ENCODE measurements at places on chromosomes 7 and 10.
A peak's percentile ranks its signal among the peaks of the same experiment; 100 is the strongest.

- DNase-seq: no peak
Measured at GRCh38 chr7:17863809-17864143, 76.5 kb downstream of the SNX13 start.

GRCh38 chr10:36280890-36281499, 638.9 kb upstream of the FZD8 start:
- DNase-seq: no peak

GRCh38 chr7:12607134-12607533, 36.6 kb downstream of the SCIN start:
- no peak for DNase-seq

DNA sequence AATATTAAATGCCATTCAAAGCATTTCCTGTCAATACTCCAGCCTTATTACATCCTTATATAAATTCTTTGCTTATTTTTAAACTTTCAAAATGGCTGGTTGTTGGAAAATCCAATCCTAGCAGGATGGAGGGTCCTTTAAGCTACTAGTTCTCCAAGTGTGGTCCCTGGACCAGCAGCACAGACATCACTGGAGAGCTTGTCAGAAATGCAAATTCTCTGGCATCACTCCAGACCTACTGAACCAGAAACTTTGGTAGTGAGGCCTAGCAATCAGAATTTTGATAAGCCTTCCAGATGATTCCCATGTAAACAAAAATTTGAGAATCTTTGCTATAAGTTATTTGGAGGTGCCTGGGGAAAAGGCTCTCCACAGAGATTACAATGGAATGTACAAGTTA, 43.8 kb downstream of the CALCR start:
- no peak for DNase-seq

DNA sequence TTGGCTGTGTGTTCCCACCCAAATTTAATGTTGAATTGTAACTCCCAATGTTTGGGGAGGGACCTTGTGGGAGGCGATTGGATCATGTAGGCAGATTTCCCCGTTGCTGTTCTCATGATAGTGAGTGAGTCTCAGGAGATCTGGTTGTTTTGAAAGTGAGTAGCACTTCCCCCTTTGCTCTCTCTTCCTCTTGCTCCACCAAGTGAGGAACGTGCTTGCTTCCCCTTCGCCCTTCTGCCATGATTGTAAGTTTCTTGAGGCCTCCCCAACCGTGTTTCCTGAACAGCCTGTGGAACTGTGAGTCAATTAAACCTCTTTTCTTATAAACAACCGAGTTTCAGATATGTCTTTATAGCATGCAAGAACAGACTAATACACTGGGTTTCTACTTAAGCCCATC, 176.3 kb downstream of the CDK14 start:
- DNase-seq: no peak

GRCh38 chr10:28798428-28798955, 121.2 kb downstream of the BAMBI start:
- DNase-seq: no peak

DNA sequence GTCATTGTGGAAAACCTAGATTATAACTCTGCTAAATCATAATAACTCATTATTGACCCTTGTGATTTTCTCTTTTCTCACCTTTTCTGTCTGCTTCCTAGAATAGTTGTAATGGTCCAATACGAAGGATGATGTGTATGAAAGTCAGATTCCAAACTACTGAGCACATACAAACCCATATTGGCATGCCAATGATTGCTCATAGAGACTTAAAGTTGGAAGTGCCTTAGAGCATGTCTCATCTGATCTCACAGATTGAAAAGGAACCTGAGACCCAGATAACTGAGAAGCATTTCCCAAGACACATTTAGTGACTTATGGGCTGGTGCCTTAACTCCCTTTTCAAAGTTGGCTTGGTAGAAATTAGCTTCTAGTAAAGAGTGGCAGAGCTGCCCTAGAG, 594.3 kb downstream of the REEP3 start:
- DNase-seq: no peak

DNA sequence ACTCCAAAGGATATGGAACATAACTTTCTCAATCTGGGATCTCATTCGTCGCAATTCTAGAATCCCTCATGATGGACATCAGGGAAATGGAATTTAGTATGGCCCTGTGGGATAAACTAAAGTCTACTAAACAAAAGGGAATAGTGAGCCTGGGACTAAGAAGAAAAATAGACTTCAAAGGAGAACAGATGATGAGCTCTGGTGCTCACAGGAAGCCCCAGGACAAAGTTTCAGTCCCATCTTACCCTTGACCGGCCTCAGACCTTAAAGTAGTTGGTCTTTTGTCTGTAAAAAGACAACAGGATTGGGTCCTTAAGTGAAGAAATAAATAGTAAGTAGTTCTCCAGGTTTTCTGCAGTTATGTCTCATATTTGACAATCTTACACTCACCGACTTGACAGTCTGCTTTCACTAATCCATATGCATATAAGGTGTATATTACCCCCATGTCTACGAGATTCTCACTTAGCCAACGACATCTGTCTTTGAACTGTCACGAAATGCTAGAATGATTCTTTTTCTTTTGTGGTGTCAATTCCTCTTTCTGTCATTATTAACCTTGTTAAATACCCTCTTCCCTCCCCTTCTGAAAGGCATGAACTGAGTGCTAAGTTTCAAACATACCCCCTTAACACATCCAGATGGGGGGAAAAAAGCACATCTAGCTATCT, 10.9 kb upstream of the IKZF1 start:
- DNase-seq: no peak

- peak; percentile 77 for DNase-seq
Measured at GRCh38 chr10:103645141-103646054, 151.9 kb downstream of the NEURL1 start.

GRCh38 chr10:63083904-63084689, 49.0 kb upstream of the NRBF2 start:
- peak; percentile 38 for DNase-seq

DNA sequence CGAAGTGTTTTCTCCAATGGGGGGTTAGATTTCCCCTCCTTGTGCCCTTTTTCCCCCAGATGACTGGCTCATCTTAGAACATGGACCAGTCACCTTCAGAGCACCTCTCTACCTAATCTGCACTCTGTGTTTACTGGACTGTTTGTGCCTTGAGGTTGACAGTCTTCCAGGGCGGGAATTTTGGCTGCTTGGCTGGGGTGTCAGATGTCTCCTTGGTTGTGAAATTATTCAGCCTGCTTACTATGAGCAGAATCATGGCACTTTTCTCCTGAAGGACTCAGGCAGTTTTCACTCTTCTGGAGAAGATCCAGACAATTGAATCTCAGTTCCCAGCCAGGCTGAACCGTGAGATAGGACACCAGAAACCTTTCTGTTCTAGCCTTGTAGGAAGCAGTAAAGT, 60.3 kb upstream of the NFKB2 start:
- DNase-seq: no peak

DNA sequence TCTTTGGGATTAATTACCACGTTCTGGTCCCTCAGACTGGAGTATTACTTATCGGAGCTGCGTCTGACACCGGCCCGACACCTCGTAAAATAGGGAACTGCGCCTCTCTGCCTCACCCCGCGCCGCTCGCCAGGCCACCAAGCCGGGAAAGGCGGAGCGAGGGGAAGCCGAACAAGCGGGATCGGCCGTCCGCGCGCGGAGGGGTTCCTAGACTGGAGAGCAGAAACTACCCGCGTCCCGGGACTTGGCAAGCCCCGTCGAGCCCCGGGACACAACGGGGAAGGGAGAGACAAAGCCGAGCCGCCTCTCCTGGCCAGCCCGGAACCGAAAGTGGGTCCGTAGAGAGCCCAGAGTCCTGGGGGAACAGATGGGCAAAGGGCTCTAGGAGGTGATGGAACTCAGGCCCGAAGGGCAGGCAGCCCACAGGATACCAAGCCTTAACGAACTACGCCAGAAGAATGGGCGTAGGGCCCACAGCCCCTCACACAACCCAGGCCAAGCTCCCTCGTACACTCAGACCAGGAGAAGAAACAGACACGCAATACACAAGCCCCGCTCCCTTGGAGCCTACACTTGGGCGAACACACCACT, 6.5 kb downstream of the LBX1 start:
- no peak for DNase-seq

GRCh38 chr7:54663603-54664234, 95.3 kb downstream of the SEC61G start:
- DNase-seq: no peak

DNA sequence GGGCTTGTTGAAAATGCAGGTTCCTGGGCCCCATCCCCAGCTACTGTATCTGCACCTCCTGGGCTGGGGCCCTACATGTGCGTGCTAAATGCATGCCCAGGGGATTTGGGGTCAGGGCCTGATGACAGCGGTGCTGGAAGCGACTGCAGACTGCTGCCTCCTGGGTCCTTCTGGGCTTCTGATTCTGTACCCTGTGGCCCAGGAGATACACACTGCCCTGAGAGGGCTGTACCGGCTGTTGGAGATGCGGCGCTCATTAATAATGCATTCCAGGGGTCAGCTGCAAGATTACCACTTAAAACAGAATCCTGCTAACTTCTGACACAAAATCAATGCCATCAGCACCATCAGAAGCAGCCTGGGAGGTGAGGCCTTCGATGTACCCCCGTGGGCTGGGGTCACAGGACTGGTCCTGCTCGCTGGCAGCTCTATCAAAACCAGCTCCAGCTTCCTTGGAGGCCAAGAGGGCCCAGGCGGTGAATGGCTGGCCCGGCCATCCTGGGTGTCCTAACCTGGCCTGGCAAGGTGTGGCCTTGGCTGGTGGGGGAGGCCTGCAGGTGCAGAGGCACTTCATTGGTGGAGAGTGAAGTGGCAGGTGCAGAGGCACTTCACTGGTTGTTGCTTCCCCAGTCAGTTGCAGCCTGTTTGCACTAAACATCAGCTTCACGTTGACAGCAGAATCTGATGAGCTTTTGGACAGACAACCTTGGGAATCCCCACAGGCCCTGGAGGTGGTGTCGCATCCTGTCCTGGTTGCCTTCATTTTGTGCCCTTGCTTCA, 79.2 kb downstream of the GLRX3 start:
- DNase-seq: no peak
